ENCODE measurements at places on chromosomes 5 and 9.

- DNase-seq = no peak
Measured at GRCh38 chr5:170393958-170394357, 4.8 kb upstream of the KCNMB1 start.

DNA sequence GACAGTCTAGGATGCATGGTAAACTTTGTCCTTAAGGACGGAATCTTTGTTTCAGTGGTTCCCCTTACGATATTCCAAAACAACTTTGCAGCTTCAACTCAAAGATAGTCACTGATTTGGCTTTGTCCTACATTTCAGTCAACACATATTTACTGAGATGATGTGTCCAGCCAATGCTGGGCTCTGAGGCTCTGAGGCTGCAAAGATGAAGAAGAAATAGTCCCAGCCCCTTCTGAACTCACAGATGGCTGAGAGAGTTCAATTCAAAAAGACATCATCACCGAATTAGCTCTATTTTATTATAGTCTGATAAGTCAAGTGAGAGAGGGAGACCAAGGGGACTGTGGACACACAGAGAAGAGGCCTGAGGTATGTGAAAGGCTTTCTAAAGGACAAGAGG lies 544.0 kb downstream of the ACTL7B start:
- DNase-seq = no peak

- DNase-seq = no peak
Measured at GRCh38 chr5:138096997-138097828, 13.4 kb downstream of the WNT8A start.

DNA sequence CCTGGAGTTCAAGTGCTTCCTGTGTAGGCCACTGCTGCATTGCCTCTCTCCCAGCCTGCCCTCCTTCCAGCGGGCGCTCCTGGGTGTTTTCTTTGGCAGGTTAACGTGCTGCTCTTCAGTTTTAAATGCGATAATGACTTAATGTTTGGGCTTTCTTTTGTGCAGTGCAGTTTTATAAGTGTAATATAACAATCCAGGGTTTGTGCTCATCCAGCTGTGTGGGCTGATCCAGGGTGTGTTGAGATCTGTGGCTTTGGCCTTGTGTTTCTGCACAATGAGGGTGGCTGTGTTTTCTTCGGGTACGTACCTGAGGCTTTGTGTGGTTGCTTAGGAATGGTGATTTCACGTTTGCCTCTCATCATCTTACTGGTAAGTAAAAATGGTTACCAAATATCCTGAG lies 50.6 kb downstream of the PCSK5 start:
- no peak for DNase-seq
